ENCODE measurements at places on chromosomes 6 and 20.

GRCh38 chr6:129370268-129370916 is 339.6 kb downstream of the ARHGAP18 start:
- DNase-seq = peak; percentile 77

DNA sequence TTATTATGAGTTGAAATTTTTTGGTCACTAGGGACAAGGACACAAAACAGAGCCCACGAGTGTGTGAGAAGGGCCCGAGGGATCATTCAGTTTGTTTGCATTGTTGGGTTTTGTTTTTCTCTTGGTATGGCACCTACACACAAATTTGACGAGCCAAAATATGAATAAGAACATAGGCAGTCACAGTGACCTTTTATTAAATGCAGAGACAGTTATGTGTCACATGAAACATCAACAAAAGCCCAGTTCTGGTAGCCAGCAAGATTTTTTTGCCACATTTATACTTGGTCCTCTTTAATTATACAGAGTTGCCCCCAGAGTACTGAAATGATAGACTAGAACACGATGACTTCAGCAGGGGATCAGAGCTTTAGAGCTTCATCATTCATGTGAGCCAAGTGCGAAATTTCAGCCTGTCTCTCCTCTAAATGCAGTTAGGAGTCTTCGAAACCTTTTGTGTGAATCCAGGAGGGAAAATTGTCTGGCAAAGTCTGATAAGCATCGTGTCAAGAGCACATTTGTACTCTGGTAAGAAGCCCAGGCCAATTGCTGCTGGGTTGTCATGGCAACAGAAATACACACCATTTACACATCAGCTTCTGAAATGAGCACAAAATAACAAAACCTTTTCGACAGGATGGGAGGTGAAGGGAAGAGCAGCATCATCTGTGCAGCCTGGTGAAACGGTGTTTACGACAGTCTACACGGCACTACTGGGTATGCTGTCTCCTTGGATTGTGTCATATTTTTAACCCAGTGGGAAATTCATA is 79.2 kb upstream of the RIPOR2 start:
- DNase-seq = no peak

- no peak for DNase-seq
These were observed 1.3 kb upstream of the RAMACL start for GRCh38 chr6:166587631-166588413.

GRCh38 chr20:60261333-60261732 is 303.1 kb downstream of the CDH26 start:
- no peak for DNase-seq

DNA sequence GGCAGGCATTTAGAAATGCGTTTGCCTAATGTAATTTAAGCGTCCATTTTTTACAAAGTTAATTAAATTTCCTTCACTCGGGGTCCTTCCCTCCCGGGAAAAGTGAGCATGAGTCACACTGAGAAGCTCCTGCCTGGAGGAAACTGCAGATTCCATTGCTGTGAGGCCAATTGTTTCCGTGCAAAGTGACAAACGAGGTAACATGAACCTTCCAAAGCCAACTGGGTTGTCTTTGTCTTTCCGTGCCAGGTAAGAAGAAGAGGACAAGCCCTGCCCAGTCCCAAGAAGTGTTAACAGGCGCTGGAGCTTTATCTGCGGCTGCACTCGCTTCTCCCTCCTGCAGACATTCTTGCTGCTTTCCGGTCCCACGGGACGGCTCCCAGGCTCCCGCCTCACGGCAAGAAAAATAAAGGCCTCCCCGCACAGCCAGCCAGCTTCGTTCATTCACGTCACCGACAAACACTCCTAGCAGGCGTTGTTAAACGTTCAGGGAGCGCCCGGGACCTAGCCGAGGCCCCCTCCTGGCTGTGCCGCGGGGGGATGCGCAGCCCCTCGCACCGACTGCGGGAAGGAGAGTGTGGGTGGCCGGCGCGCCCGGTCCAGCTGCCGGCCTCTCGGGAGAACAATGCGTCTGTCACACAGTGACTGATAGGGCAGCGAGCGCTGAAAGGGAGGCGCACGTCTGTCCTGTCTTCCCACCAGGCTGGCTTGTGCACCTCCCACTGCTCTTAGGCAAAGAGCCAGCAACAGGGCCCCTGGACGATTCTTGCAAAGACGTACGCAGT is 61.5 kb upstream of the HDDC2 start:
- no peak for DNase-seq

DNA sequence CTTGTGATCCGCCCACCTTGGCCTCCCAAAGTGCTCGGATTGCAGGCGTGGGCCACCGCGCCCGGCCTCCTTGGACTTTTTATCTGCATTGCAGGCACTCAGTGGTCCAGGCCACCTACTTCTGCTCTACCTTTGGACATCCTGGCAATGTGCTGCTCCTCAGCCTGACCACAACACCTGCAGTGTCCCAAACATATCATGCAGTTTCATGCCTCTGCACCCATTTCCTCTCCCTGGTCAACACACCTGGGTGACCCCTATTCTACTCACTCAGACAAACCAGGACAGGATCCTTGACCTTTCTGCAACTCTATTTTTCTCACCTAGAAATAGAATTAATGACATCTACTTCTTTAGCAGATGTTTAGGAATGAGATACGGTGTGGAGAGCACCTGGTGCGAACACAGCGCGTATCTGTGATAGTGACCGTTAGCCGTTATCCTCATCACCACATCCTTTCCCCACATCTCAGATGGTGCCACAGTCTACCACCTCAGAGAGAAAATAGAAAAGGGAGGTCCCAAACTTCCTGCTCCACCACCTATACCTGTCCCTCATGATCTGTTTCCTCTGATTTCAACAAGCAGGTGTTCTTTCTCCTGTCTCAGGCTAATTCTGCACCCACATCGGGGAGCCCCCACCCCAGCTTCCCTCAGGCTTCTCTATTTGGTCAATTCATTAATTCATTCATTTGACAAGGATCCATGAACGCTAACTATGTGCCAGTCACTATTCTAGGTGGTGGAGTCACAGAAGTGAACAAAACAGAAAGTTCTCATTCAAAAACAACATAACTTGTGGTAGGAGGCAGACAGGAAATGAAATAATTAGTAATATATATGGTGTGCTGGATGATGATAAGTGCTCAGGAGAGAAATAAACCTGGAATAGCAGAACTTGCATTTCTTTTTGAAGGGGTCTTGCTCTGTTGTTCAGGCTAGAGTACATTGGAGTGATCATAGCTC is 4.3 kb upstream of the BTN3A2 start:
- no peak for DNase-seq

DNA sequence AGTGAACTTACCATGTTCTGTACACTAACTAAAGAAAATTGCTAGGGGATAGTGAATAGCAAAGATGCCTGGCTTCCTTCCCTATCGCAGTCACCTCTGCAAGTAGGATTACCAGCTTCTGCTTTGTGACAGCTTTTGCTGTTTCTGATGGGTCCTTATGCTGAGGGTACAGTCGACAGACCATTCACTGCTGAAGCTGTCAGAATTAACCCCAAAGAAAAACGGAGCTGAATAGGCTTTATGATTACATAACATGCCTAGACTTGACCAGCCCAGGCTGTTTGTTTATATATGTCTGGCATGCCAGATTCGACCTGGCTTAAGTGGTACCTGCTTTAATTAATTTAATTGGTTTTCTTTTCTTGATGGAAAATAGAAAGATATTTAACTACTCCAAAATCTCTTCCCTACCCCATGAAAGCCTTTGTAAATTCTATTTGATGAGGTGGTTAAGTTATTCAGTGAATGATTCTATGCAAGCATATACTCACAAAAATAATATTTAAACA is 21.7 kb upstream of the PRELID3B start:
- DNase-seq = no peak

DNA sequence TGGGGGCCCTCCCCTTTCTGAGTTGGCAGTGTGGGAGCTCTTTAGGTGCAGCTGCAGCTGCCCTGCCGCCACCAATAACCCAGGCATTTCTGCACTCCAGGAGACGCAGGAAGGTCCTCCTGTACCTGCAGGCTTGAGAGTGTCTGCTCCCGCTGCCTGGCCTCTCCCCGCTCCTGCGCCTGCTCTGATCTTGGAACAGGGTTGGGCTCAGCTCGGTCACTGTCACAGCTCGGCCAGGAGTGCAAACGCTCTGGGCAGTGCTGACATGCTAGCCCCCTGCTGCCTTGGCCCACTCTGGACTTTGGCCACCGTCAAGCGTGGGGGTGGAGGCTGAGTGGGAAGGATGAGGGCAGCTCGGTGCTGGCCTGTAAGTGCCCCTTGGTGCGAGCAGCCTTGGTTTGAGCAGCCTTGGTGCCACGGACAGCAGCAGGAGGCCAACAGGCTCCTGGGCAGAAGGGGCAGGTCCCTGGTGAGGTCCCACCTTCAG is 738.1 kb upstream of the GJE1 start:
- DNase-seq = no peak

Measured in SK-N-MC (cell line).